Fibroblast of pulmonary artery (primary cell): ENCODE measurements at places on chromosomes 1 and 21.

DNA sequence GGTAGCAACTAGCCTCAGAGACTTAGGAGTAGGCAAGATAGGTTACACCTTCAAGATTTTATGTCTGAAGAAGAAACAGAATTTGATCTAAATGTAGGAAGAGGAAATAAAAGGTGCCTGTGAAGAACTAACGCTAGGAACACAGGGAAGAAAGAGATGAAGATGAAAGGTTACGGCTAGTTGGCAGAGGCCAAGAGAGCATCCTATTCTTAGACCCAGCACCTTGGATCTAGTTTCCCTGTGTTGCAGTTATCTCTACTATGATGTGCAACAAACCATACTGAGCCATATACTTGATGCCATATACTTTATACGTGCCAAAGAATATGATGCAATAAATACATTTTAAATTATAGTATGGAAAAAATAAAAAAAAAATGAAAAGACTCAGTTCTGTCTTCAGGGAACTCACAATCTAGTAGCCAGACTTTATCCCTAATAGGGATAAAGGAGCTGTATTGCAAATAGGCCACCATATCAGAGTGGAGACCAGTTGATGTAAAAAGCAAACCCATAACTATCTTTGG lies 181.1 kb downstream of the PBX1 start:
- no peak for DNase-seq

DNA sequence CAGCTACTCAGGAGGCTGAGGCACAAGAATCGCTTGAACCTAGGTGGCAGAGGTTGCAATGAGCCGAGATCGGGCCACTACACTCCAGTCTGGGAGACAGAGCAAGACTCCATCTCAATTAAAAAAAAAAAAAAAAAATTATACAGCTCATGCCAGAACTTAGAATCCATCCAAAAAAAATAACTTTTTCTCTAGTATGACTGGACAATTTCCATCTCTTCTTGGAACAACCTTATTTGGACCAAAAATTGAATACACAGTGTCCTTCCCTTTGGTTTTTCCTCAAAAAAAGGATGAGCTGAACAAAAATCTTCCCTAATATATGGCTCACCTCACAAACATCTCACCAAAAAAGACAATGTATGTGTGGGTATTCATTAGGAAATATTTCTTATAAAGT lies 73.7 kb downstream of the TOR3A start:
- no peak for DNase-seq

- peak; percentile 59 for DNase-seq
Measured at GRCh38 chr1:26538480-26539412, 9.2 kb downstream of the RPS6KA1 start.

DNA sequence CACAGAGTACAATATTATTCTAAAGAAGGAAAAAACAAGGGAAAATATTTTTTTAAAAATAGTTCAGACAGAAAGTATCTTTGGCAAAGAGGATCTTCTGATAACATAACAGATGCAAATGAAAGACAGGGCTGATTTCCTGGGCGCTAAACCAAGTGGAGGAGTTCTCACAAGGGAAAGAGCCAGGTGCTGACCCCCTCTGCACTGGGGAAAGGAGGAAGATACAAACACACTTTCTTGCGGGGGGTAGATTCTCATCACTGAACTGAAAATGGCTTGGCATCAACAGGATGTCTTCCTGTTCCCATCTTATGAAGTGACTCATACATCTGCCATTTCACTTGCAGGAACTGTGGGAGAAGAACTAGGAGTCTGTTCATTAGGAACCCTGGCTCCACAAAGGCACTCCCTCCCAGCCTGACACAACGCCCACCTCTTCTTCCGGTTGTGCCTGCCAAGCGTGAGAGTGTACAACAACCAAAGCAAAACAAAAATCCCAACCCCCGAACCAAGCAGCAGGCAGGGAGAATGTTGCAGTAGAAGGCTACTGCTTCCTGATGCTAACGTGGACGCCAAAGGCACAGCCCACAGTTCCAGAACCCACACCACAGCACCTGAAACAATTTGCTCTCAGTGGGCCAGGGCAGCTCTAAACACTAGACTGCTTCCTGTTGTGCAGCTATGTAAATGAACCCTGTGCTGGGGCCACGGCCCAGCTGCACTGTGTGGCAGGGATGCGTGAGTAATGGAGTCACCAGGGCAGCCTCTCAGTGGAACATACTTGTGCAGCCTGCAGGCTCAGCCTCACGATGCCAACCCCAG lies 51.0 kb downstream of the GADD45A start:
- DNase-seq: peak; percentile 98
